Lung (tissue), 17 donors: ENCODE measurements at places on chromosomes 4 and X.

- DNase-seq = peak; percentile 42
Measured at GRCh38 chr4:79864500-79865200, 208.4 kb downstream of the ANTXR2 start.

GRCh38 chr4:16217300-16218051, 8.8 kb downstream of the TAPT1 start:
- no peak for DNase-seq

DNA sequence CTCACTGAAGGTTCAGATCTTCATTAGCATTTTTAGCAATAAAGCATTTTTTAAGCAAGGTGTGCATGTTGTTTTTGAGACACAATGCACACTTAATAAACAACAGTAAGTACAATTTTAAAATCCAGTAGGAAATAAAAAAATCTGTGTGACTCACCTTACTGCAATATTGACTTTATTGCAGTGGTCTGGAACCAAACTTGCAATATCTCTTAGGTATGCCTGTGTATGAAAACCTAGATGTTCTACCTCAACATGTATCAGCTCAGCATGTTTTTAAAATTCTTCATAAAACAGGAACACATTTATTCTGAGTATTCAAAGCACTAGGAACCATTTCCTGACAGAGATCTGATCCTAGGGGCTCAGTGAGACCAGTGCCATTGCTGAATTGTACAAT, 26.7 kb downstream of the NR0B1 start:
- no peak for DNase-seq

DNA sequence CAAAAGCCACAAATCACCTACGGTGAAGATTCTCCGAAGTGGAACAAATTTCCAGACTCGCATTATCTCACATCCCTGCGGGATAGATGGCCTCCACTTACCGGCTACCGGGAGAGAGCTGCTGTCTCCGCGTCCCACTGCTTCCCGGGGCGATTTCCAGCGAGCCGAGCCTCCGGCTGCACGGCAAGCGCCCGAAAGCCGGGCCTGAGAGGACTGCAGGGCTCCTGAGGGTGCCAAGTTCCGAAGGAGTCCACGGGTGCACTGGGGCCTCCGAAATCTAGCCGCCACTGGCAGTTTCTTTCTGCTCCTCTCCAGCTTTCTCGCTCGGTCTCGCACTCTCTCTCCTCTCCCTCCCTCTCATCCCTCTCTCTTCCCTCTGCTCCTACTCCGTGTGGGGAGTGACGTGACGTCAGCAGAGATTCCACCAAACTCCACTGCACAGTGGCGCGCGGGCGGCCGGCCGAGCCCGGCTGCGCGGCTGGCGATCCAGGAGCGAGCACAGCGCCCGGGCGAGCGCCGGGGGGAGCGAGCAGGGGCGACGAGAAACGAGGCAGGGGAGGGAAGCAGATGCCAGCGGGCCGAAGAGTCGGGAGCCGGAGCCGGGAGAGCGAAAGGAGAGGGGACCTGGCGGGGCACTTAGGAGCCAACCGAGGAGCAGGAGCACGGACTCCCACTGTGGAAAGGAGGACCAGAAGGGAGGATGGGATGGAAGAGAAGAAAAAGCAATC, 14.0 kb upstream of the PITX2 start:
- DNase-seq = peak; percentile 73

DNA sequence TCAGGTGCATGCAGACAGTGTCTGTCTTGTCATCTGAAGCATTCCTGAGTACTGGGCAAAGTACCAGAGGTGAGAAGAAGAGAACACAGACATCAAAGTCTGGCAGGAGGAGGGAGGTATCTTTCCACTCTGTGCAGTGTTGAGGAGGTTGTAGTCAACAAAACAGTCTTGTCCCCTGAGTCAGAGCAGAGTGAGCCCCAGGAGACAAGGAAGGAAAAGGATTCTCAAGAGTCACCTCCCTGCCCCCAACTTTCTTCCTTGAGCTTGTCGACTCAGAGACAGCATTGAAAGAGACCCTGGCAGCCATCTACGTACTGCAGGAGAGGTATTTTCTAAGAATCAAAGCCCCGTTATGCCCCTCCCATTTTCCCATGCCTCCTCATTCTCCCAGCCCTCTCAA, 4.4 kb upstream of the SRPX start:
- DNase-seq = no peak

DNA sequence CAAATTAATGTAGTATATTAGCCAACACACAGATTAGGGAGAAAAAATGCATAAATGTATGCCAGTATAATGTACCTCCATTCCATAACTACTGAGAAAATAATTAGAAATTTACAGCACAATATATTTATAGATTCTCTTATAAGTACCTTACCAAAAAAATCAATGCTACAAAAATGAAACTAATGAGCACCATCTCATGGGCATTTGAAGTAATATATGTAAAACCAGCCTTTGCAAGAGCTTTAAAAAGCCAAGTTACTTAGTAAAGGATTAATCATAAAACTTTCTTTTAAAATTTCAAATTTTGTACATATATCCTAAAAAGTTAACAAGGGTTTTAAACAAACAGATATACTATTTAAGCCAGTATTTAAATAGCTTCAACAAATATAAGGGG, 43.2 kb downstream of the LRBA start:
- DNase-seq = peak; percentile 15

- DNase-seq = peak; percentile 74
Measured at GRCh38 chr4:140691369-140691768, 64.8 kb downstream of the TBC1D9 start.

DNA sequence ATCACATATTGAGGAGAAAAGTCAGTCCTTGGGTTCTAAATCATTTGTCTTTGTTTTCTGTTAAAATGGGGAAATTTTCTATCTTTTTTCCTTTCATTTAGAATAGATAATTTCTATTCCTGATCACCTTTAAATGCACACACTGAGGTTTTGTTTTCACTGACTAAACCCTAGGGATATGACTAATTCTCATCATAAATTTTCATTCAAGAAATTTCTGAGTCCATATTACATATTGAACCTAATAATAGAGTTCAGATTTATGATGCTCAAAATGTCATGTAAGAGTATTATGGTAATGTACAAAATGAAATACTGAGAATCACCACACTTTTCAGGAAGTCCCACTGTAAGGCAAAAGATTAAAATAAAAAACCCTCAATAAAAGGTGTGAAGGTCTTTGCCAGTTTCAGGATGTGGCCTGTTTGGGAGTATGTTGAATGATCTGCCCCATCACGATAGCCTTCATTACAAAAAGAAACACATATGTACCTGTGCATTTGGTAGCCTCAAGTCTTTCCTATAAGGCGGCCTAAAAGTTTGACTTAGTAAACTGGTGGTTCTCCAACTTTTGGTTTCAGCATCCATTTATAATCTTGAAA, 49.4 kb downstream of the LEF1 start:
- DNase-seq = no peak

DNA sequence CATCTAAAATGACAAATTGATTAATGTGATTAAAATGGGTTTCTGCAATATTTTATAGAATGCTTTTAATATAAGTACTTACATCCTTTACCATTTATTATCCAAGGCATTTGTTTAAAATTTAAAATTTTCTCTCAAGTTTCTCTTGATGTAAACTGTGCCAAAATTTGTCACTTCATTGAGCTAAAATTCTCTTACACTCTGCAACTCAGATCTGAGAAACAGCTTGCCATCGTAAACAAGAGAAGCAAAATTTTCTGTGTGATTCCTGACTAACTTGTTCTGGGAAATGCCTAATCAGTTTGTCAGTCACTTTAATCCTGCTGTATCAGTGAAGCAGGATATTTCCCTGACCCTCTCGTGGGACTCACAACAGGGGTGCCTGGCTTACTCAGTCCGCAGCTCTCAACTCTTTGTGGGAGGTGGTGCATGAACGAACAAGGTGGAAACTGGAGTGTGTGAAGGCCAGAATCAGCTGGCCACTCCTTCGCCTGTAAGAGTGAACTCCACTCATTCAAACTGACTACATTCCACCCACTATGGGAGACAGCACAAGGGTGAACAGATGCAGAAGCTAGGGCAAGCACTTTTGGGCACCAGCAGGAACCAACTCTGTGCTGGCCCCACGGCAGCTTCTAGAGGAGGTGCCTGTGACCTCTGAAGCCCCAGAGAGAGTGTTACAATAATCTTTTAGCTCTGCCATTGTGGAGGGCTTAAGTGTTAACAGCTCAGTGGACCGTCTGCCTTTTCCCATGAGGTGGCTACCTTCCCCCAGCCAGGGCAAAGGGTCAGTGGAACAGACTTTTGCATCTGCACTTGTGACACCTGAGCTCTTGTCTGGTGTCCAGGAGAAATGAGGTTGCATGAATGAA, 349.4 kb downstream of the FAT4 start:
- DNase-seq = peak; percentile 50

GRCh38 chr4:115219315-115219860, 106.0 kb upstream of the NDST4 start:
- DNase-seq = no peak

GRCh38 chr4:53905941-53906377, 158.4 kb downstream of the CHIC2 start:
- peak; percentile 71 for DNase-seq

GRCh38 chrX:43973249-43974099, at the start of gene NDP:
TSS of gene NDP (minus strand) at chrX:43973390. CDS start at chrX:43958645, 14,745 bp downstream.
- no peak for DNase-seq

DNA sequence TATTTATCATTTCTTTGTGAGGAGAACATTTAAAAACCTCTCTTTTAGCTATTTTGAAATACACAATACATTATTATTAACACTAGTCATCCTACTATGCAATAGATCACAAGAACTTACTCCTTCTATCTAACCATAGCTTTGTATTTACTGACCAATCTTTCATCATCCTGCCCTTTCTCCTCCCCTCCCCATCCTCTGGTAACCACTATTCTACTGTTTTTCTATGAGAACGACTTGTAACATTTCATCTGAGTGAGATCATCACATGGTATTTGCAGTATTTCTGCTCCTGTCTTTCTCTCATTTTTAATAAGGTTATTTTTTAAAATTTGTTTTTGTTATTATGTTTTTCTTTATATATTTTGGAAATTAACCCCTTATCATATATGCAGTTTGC, 331.8 kb downstream of the TEX13C start:
- DNase-seq = no peak
